ENCODE measurements at places on chromosomes 5 and 9.

DNA sequence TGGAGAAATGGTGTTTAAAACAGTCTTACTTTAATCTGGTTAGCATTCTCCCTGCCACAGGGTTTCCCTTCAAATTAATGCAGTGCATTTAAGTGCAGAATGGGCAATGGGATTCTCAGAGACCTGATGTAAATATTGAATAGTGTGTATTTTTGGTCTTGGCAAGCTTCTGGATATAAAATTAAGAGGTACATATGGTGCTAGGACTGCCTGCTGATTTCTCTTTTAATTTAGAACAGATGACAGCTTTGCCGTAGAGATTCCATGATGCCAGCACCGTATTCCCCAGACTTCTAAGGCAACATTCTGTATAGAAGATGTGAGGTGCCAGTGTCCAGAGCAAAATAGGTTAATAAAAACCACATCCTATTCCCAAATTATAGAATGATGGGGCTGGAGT, 1.9 kb downstream of the MTAP start:
- no peak for DNase-seq

- DNase-seq, result no peak
Measured at GRCh38 chr9:116152390-116152789, 1.2 kb upstream of the PAPPA start.

DNA sequence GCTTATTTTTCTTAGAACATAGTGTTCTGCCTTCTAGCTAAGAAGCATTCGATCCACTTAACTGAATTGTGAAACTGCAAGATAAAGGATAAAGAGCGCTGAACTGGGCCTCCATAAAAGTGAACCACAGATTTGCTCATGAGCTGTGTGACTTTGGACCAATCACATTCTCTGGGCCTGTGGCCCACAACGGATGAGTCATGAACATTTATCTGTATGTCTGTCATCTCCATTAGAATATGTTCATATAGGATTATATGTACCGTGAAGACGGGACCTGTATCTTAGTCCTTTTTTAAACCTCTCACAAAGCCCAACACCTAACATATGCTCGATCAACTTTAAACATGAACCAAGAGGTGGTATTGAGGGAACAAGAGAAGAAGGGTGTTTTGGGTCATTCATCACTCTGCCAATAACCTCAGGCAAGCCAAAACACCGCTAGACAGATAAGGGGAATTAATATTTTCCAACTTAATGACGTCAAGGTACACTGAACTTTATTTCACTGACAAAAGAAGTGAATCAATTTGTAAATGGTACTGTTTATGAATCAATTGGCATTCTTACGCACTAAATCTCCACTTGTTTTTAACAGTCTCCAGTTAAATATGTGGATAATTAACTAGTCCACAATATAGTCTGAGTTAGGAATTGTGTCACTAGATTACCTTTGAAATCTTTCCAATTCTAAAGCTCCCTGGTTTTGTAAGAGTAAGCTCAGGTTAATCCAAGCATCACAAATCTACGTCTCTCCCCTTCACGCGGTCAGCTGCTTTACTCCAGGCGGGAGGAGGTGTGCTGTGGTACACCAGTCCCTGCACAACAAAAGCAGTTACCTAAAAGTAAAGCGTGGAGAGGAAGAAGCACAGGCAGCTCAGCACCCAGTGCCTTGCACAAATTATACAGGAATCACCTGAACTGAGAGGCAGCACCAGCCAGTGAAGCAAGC, 1.6 kb downstream of the TMEM245 start:
- DNase-seq, result no peak

GRCh38 chr9:95143591-95144561, 173.6 kb downstream of the FANCC start:
- no peak for DNase-seq

- no peak for DNase-seq
Measured at GRCh38 chr9:74985041-74985440, 32.3 kb upstream of the C9orf40 start.

- no peak for DNase-seq
Measured at GRCh38 chr5:60143942-60144549, 250.5 kb upstream of the PDE4D start.

DNA sequence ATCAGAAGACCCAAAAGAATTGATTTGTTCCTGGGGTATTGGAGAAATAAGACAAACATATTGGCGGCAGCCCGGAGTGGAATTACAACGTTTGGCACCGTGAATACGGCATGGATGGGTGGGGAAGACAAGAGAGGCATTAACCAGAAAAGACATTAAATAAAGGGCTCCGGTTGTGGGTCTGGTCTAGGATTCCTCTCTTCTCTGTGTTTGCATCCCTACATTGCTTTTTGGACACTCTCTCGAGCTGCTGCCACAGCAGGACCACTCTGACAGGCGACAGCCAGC, 138.7 kb upstream of the PALM2AKAP2 start:
- no peak for DNase-seq

DNA sequence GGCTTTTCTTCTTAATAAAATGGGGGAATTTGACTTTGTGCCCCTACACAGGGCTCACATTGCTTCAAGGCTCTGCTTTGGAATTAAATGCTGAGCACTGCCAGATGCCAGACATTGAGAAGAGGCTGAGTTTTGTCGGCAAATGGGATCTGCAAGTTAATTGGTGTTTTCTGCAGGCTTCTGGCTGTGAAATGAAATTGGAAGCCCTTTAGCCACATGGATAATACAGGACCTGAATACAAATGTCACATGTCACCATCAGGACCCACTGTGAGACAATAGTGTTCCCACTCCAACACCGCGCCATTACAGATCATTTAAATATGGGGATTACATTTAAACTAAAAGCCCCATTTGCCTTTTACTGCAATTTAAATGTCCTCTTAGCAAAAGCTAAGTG, 164.4 kb downstream of the ZSWIM6 start:
- DNase-seq, result no peak

DNA sequence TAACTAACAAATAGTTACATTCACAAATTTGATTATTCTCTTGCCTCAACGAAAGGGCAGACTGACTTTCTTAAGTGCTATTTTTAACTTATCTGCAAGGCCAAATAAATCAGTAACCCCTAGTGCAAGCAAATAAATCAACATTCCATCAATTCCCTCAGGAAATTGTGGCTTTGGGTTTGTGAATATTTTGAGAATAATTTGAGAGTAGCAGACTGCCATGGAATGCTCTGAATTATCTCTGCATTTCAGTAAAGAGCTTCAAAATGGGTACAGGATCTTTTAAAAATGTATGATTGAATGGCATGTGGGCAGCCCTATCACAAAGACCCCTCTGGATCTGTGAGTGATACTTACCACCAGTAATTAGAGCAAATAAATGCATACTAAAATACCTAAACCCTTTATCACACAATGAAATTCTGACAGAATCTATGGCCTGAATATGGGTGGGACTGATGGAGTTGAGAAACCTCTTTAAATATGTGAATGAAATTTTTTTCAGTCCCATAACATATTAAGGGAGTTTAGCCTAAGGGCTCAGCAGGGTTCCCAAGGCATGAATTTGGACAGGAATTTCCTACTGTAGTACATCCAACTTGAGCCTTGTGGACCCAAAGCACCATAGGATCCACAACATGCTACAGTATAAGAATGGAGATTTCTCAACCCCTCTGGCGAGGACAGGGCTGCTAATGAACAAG, 92.5 kb upstream of the ITGA2 start:
- no peak for DNase-seq

- no peak for DNase-seq
Measured at GRCh38 chr5:138351517-138351916, 968 bp upstream of the KDM3B start.

DNA sequence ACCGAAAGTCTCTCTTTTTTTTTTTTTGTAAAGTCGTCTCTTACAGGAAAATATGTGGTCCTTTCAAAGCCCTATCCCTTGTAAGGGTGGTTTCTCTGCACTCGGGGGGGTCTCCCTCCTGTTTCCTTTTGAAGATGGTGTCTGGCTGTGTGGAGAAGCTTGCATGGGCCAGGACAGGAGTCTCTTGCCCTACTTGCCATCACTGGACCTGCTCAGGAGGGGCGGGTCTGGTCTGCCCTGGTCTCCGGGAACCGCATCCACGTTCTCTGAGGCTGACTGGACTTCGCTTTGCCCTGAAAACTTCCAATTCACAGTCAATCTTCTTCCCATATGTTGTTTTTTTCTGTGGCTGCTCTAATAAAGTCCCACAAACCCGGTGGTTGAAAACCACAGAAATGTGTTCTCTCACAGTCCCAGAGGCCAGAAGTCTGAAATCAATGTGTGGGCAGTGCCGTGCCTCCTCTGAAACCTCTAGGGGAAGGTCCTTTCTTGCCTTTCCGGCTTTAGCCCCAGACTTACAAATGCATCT, 92.9 kb upstream of the IER5L start:
- DNase-seq, result no peak

- no peak for DNase-seq
Measured at GRCh38 chr5:75363111-75363510, 26.1 kb downstream of the HMGCR start.

- DNase-seq, result no peak
Measured at GRCh38 chr5:1003296-1003937, 5.2 kb upstream of the NKD2 start.

DNA sequence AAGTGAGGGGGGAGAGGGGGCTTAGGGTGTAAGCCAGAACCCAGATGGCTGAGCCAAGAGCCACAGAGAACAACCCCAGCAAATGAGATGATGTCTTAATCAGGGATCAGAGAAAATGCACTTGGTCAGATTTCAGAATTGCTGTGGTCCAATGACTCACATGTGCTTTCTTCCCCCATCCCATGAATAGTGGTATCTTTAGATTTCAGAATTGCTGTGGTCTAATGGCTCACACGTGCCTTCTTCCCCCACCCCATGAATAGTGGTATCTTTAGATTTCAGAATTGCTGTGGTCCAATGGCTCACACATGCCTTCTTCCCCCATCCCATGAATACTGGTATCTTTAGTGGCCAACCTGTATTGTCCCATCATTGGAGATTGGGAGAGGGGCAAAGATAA, 59.9 kb downstream of the IRX2 start:
- DNase-seq, result no peak

DNA sequence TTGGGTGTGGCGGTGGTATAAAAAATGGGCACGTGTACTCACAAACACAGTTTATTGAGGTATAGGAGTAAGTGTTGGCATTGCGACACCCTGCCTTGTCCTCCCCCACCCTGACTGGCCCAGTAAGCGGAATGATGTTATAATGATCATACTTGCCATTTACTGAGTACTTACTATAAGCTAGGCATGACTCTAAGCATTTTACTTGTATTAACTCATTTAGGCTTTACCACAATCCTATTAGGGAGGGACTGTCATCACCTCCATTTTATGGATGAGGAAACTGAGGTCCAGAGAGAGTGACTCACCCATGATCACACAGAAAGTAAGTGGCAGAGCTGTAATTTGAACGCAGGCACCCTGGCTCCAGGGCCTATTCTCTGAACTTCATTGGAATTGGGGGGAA, 2.3 kb downstream of the SMIM3 start:
- no peak for DNase-seq

DNA sequence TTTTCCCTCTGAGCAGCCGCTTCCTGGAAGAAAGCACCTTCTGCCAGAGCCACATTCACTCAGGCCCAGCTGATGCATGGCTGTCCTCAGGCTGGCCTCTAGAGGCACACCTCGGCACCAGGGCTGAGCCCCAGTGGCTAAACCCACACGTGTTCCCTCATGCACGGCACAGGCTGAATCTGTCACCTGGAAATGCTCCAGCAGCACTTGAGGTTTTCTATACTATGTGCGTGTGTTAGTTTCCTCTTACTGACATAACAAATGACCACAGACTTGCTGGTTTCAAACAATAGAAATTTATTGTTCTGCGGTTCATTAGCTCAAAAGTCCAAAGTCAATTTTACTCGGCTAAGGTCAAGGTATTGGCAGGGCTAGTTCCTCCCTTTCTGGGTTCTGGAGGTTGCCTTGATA, 141.4 kb downstream of the LRRC70 start:
- DNase-seq, result no peak

DNA sequence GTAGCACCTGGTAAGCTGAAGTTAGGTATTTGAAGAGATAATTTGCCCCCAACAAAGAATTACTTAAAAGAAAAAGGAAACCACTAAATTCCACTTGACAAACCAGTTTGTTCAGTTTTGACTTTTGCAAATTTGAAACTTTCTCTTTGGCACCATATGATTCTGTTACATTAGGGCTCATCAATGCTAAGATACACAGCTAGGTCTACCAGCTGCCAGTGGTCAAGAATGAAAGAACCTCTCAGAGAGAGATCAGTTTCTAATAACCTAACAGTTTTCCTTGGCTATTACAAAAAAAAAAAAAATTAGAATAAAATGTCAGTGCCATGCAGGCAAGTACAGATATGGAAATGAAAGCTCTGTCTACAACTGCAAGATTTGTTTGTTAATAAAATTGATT, 92.3 kb downstream of the CAAP1 start:
- no peak for DNase-seq

DNA sequence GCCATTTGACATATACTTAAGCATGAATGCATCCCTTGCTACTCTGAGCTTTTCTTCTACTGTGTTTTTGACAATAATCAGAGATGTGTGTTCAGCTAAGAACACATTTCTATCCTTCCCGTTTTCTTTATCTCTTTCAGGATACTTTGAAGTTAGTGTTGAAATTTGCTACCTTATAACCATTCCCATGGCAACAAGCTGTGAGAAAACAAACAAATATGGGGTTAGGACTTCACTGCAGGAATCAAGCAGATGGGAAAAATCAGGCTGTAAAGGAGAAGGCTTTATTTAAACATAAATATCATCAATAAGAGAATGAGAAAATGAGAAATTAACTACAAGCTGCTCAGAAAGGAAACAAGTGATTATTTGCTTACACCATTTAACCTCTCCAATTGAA, 35.2 kb downstream of the ZCCHC9 start:
- DNase-seq, result no peak

DNA sequence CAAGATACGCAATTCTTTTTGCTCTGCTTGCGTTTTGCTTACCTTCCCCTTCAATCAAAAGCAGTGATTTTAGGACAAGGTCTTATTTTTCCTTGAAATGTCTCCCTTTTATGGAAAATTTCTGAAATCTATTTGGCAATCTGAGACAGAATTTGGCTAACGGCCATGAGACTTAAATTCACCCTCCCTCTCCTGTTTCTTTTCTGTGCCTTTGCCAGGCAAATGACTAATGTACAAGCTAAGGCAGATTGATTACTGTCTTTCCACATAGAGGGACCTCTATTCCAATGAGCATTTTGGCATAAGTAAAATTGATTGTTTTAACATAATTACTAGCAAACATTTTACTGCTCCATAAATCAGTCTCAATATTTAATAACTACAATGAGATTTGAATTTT, 31.7 kb downstream of the FAM81B start:
- DNase-seq, result no peak

DNA sequence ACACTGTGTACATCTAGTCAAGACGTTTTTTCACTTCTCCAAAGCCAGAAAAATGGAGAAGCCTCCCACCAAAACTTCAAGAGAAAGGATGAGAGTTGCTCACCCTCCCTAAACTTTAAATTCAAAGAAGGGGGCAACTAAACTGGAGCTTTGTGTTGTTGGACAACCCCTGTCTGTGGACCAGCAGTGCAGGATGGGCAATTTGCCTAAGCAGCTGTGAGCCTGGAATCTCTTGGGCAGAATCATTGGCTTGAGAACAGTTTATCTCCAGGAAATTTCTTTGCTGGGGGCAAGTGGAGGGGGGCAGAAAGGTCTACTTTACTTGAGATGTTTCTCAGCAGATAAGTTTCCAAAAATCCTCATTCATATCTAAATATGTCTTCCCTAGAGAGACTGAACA, 151.8 kb downstream of the MUSK start:
- DNase-seq, result no peak
